ENCODE measurements at places on chromosomes 7 and 10.

- DNase-seq: no peak
Observed at GRCh38 chr7:972676-973309, 2.6 kb downstream of the COX19 start.

DNA sequence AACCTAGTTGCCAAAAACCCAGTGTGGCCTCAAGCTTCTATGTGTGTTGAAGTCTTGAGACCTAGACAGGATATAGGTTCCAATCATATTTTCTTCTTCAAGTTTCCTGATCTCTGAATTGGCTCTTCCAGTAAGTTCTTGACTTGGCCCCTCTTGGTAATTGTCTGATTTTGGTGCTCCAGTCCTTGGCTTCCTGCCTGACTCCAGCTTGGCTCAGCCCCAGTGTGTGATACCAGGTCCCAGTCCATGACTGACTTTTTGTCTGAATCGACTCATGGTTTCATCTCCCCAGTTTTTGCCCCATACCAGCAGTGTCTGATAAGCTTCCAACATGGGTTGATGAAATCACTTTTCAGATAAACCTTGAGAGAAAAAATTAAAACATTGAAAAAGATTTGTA is 72.3 kb downstream of the FAS start:
- DNase-seq: no peak

GRCh38 chr7:7821517-7821916 is 103.1 kb upstream of the RPA3 start:
- DNase-seq: no peak

DNA sequence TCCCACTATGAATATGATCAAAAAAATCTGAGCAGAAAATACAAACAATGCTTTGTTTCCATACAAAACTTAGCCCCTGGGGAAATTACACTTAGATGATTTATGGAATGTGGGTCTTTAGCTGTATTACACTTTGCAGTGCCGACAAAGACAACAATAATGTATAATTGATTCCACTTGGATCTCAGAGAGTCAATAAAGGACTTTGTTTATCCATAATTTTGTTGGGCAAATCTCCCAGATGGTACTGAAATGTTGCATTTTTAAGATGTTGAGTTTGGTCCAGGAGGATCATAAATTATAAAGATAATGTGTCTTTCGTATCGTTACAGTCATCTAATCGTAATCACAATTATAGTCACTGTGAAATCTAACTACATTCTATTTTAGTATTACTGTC is 66.9 kb upstream of the DOCK1 start:
- DNase-seq: no peak

- no peak for DNase-seq
Observed at GRCh38 chr7:85452674-85453073, 265.8 kb upstream of the SEMA3D start.

GRCh38 chr7:40525764-40526163 is 391.0 kb downstream of the SUGCT start:
- DNase-seq: no peak

- DNase-seq: no peak
Observed at GRCh38 chr7:157977306-157977705, 610.3 kb downstream of the PTPRN2 start.

DNA sequence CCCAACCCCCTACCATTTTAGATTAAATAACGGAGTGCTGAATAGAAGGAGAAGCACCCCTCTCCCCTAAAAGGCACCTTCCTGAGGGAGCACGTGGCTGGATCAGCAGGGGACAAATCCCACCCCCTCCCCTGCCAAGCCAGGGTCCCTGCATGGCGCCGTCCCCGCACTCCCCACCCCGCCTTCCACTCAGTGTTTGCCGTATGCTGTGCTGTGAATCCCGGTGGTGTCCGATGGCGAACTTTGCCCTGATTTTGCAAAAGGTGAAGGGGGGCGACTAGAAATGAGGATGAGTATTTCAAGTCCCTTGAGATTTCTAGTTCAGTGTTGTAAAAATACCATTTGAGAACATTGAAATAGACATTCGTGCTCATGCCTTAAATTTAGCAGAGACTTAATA is 83.5 kb upstream of the SH2B2 start:
- no peak for DNase-seq

- DNase-seq: no peak
Observed at GRCh38 chr10:78581133-78581694, 487.6 kb upstream of the ZMIZ1 start.

DNA sequence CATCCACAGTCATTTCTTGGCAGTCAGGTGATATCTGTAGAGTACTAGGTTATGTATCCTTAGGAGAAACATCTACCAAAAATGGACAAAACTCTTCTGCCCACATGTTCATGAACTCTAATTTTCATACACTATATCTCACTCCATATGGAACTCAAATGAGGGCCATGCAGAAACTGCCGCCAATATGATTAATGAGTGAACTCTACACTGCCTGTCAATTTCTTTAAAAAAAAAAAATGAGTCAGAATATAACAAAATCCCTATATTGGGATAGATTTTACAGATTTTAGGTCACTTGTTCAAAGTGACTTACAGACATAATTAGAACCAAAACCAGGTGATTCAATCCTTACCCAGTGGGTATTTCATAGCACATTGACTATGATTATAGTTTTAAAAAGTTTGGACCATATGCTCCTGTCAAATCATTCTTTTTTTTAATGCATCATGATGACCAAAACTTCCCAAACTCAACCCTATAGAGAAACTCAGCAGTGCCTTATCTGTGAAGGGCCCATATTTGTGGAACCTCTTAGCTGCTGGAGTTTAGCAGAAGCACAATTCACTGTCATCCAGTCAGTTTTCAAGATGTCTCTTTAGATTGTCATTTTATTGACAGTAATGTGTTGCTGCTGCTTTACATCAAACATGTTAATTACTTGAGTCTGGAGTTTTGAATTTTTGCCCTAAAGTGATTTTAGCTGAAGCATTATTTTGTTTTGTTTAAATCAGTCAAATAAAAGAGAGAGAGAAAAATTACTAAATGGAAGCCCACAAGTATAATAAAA is 11.1 kb downstream of the LRRN3 start:
- no peak for DNase-seq

GRCh38 chr7:99992330-99993038 is 16.7 kb upstream of the AZGP1 start:
- DNase-seq: no peak

DNA sequence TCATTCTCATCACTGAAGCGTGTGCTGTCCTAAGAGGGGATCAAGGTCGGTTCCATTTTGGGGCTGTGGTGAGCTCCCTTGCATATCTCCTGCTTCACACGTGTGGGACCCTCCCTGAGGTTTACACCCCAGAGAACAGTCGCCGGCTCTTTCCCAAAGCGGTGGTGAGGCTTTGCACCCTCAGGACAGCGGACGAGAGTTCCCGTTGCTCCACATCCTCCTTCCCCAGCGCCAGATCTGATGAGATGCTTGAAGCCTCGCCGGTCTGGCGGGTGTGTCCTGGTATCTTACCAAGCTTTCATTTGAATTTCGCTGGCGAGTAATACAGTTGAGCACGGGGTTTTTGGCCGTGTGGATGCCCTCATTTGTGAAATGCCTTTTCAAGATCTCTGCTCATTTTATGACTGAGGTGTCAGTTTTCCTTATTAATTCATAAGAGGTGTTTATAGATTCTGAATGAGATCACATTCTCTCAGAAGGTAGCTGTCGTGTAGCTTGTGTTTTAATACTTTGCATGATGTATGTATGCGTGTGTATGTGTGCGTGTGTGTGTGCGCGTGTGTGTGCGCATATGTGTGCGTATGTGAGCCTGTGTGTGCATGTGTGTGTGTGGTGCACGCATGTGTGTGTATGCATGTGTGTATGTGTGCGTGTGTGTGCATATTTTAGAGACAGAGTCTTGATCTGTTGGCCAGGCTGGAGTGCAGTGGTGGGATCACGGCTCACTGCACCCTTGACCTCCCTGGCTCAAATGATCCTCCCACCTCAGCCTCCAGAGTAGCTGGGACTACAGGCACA is 30.7 kb downstream of the ELFN1 start:
- no peak for DNase-seq

DNA sequence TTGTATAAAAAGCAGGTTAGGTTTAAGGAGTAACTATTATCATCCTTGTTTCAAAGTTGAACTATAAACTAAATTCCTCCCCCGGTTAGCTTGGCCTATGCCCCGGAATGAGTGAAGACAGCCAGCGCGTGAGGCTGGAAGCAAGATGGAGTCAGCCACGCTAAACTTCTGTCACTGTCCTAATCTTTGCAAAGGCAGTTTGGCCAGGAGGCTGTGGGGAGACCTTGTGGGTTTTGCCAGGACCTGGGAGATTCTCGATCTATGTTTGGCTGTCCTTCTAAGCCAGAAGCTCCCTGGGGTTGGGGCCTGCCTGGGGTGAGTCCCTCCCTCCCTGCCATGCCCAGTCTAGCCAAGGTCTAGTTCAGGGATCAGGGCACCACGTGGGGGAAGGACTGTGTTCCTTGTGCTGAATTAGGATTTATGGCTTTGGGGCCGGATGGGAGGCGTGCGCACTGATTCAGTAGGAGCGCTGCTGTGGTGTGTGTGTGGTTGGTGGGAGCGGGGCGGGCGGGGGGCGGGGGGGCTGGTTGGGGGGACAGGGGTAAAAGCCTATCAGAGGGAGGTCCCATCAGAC is 871 bp upstream of the GTF2IRD1 start:
- no peak for DNase-seq

DNA sequence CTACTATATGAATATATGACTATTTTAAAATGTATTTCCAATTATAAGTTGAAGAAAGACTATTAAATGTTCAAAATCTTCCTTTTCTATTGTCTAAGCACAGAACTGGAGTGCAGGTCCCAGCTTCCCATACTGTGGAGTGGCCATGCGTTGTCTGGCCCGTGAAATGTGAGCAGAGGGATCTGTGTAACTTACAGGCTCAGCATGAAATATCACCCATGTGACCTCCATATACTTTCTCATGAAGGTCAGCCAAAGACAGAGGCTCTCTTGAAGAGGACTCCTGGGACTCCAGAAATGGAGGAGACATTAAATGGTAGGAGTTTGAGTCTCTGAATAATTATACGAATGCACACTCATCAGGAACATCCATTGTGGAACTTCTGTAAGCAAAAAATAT is 92.4 kb upstream of the CAV2 start:
- DNase-seq: no peak

DNA sequence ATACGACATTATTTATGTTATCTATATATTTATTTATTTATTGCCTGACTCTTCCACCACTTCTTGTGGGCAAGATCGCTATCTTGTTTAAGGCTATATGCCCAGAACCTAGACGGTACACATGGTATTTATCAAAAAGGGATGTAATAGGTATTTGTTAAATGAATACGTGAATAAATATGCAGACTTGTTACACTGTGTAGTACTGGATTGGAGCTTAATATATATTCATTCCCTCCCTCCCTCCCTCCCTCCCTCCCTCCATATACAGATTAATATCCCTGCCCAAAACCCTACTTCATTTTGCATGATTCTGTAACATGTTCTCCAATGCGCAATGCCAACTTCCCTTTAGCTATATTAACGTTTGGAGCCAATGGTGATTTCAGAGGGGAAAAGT is 1273.7 kb upstream of the AUTS2 start:
- DNase-seq: no peak

DNA sequence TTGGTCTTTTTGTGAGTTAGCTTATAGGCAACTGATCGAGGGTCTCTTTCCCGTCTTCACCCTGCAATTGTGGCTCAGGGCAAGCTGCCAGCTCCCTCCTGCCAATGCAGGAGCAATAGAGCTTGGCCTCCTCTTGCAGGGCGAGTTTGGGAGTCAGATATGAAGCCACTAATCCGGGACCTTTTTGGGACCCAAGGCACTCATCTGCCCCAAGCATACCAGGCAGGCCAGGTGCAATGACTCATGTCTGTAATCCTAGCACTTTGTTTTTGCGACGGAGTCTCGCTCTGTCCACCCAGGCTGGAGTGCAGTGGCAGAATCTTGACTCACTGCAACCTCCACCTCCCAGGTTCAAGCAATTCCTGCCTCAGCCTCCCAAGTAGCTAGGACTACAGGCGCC is 21.1 kb downstream of the LIMK1 start:
- DNase-seq: no peak

DNA sequence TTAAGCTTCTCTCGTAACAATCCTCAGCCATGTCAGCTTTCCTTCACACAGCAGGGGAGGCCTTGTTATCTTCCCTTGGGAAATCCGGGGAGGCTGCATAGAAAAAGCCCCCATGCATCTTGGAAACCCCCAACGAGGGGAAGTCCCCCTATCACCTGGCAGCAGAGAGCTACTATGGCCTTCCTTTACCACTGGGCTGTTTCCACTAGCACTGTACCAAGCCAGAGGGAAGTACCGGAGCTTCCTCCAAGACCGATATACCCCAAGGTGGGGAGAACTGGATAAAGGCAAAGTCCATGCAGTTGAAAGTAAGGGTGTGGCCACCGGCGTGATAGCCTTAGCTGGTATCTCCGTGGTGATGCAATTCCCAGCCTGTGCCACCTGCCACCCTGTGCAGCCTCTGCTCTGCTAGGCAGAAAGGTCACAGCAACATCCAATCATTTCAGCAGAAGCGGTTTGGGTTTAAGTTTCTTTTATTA is 4.4 kb upstream of the CLIP2 start:
- no peak for DNase-seq

DNA sequence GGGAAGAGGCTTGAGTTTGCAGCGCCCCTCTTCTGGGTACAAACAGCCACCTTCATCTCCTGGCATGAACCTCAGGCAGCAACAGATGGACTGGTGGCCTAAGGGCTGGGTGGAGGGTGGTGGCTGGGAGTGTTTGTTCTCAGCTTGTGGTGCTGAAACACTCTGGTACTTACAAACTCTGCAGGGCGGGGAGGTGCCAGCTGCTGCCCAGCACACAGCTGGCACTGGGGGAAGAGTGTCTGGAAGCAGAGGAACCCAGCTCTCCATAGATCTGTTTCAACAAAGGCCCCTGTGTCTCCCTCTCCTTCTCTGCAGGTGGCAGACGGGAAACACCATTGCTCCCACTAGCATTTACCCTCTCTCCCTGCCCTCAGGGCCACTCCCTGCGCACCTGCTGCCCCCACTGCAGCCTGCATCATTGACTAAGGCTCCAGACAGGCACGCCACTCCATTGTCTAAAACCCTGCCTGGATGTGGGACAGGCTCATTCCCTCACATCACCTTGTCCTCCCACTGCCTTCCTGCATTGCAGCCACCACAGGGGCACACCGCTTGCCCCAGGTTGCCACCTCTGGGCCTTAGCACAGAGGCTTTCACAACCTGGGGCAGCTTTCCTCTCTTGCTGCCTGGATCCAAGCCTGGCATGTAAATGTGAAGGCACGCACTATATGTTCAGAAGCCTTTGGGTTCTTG is 6.5 kb downstream of the ARHGAP22 start:
- no peak for DNase-seq

- DNase-seq: no peak
Observed at GRCh38 chr10:125407000-125407502, 246.7 kb upstream of the CTBP2 start.

DNA sequence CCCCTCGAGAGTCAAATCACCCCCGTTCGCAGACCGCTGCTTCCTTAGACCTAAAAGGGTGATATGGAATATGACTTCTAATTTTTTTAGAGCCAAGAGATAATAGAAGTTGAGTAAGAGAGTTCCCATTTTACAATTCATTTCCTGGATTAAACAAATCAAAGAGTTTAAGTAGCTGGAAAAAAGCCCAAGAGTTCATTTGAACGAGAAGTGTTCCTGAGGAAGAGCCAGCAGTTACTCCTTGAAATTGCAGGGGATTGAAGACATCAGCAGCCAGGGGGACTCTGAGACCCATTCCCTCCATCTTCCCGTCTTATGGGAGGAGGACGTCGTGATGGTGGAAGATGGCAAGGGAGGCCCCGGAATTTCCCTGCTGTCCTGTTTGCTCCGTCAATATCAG is 277.0 kb downstream of the WDR11 start:
- DNase-seq: no peak

GRCh38 chr10:70283445-70284399 is at the start of gene NPFFR1:
Gene NPFFR1 (minus strand): TSS chr10:70284004. CDS start chr10:70283676, 328 bp downstream.
- DNase-seq: no peak

GRCh38 chr7:126790763-126791162 is 462.0 kb downstream of the GRM8 start:
- DNase-seq: no peak

All from stimulated activated CD4-positive, alpha-beta T cell treated with anti-CD3 and anti-CD28 coated beads, Interleukin-1b, Interleukin-23, amount 100 ng/mL, for 1 hour (primary cell).